ENCODE measurements at places on chromosomes 2 and 18. TPM values are rescaled to one million over a fixed set of nuclear protein-coding genes. Genes with fewer than 3 reads are reported as not detected.

GRCh38 chr2:133821107-133821760, 253.0 kb upstream of the NCKAP5 start:
- H3K4me3 ChIP-seq: no peak overlapping the region
- H3K4me1 ChIP-seq: no peaks in the 10 kb centered on the region
- no peaks in the 10 kb centered on the region for H3K27me3 ChIP-seq
- H3K36me3 ChIP-seq: no peaks in the 10 kb centered on the region
- DNase-seq: no peak

DNA sequence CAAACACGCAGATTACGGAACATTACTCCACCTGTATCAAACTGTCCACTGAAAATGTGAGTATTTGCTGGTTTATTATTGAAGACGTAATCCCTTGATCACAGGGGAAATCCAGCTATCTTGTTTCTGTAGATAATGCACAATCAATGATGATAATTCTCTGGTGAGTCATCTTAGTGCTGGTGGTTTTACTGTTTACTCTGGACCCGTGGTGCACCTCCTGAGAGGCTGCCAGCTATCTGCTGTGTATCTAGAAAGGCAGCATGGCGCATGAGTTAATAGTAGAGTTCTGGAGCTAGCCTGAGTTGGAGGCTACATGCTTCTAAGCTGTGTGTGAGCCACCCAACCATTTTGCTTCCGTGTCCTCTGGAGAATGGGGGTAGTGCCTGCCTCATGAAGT, 6.5 kb downstream of the NCAPH start:
- no peak overlapping the region for H3K4me3 ChIP-seq
- H3K27me3 ChIP-seq: no peaks in the 10 kb centered on the region
- no peaks in the 10 kb centered on the region for H3K4me1 ChIP-seq
- no peak overlapping the region for H3K27ac ChIP-seq
- peaks cover 51% of the 10 kb centered on the region for H3K36me3 ChIP-seq

DNA sequence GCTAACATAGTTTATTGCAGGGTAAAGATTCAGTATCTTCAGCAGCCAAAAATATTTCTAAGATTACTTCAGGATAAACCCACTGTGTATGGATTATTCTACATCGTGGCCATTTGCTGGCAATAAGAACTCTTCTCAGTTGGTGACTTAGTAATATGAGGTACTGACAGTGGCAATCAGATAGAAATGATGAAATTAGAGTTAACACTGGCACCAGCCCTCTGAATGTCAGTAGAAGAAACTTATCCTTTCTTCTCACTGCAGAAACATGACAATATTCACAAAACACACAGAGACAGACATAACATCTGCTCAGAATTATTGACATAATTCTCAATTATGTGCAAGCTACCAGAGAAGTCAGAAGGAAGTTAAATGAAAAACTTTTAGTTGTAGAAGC, 246.3 kb upstream of the COL3A1 start:
- no peak for DNase-seq
- no peak overlapping the region for H3K27ac ChIP-seq
- H3K4me3 ChIP-seq: no peak overlapping the region
- no peaks in the 10 kb centered on the region for H3K27me3 ChIP-seq
- no peaks in the 10 kb centered on the region for H3K4me1 ChIP-seq

GRCh38 chr2:188527581-188527993, 235.9 kb downstream of the GULP1 start:
- H3K4me1 ChIP-seq: no peaks in the 10 kb centered on the region
- H3K27me3 ChIP-seq: no peaks in the 10 kb centered on the region
- peak overlapping the region; percentile 80 for H3K27ac ChIP-seq

The RBM45 gene
- total RNA-seq: 13.7 TPM

The MATN3 gene
- total RNA-seq: 44.7 TPM

The PSMA8 gene
- not detected for total RNA-seq

The CTAGE1 gene
- not detected for total RNA-seq

The KATNAL2 gene
- 4.2 TPM for total RNA-seq
